ENCODE measurements at places on chromosomes 4 and X. TPM values are rescaled to one million over a fixed set of nuclear protein-coding genes. Genes with fewer than 3 reads are reported as not detected.

Gene KLKB1
- not detected for total RNA-seq

- DNase-seq, result no peak
- no peaks in the 10 kb centered on the region for H3K36me3 ChIP-seq
- peaks cover 6% of the 10 kb centered on the region for H3K27me3 ChIP-seq
- H3K4me3 ChIP-seq, result no peak overlapping the region
- no peaks in the 10 kb centered on the region for H3K4me1 ChIP-seq
These were observed 134.5 kb downstream of the ARHGAP6 start for GRCh38 chrX:11531226-11531625.

GRCh38 chr4:28093071-28093470, 1232.4 kb downstream of the STIM2 start:
- no peaks in the 10 kb centered on the region for H3K36me3 ChIP-seq
- H3K4me1 ChIP-seq, result no peaks in the 10 kb centered on the region
- no peak overlapping the region for H3K4me3 ChIP-seq
- H3K27ac ChIP-seq, result no peak overlapping the region

- H3K27ac ChIP-seq, result no peak overlapping the region
- H3K36me3 ChIP-seq, result no peaks in the 10 kb centered on the region
- H3K4me1 ChIP-seq, result no peaks in the 10 kb centered on the region
- no peak overlapping the region for H3K4me3 ChIP-seq
- H3K27me3 ChIP-seq, result no peaks in the 10 kb centered on the region
- no peak for DNase-seq
These were observed 104.5 kb downstream of the DRD5 start for GRCh38 chr4:9885958-9886357.

Gene SHROOM3
- total RNA-seq, result not detected

DNA sequence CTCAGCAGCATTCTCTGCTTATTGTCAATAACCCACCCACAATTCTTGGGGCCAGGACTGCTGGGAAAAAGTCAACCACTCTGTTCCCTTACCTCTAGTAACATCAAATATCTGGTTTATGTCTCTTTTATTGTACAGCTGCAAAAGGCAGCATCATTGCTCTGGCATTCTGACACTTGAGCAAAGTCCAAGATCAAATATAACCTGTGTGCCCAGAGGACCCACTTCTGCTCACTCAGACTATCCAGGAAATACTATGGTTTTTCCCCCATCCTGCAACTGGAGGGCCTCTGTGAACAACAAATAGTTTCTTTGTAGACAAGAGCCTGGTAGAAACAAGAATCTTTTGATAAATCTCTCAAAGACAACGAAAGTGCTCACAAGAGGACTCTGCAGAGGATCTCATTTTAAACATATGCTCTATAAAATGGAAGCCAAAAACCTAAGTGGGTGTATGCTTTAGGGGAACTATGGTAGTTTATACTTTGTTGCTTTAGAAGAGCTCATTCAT, 154.7 kb downstream of the RAB28 start:
- no peaks in the 10 kb centered on the region for H3K27me3 ChIP-seq
- H3K27ac ChIP-seq, result no peak overlapping the region
- no peaks in the 10 kb centered on the region for H3K4me1 ChIP-seq
- H3K36me3 ChIP-seq, result no peaks in the 10 kb centered on the region
- DNase-seq, result no peak

- no peak overlapping the region for H3K27ac ChIP-seq
- no peak overlapping the region for H3K4me3 ChIP-seq
- DNase-seq, result no peak
- H3K36me3 ChIP-seq, result no peaks in the 10 kb centered on the region
- no peaks in the 10 kb centered on the region for H3K4me1 ChIP-seq
These were observed 123.9 kb downstream of the MID1 start for GRCh38 chrX:10496345-10496965.

Gene SH3RF1
- total RNA-seq, result 1.1 TPM

Gene CDS1
- not detected for total RNA-seq

- no peak for DNase-seq
- H3K4me1 ChIP-seq, result no peaks in the 10 kb centered on the region
- no peak overlapping the region for H3K27ac ChIP-seq
These were observed 193.3 kb downstream of the BANK1 start for GRCh38 chr4:101983835-101984234.

Gene ZNF630
- total RNA-seq, result 0.25 TPM

- DNase-seq, result no peak
- H3K4me1 ChIP-seq, result no peaks in the 10 kb centered on the region
- peaks cover 2% of the 10 kb centered on the region for H3K27me3 ChIP-seq
- H3K27ac ChIP-seq, result no peak overlapping the region
- H3K4me3 ChIP-seq, result no peak overlapping the region
These were observed 239.0 kb downstream of the AFAP1 start for GRCh38 chr4:7700665-7701064.

- H3K27me3 ChIP-seq, result peaks cover 1% of the 10 kb centered on the region
- H3K27ac ChIP-seq, result no peak overlapping the region
- H3K4me3 ChIP-seq, result peak overlapping the region; percentile 76
- peaks cover 16% of the 10 kb centered on the region for H3K4me1 ChIP-seq
These were observed 1.1 kb upstream of the CD99 start for GRCh38 chrX:2689773-2690666.

DNA sequence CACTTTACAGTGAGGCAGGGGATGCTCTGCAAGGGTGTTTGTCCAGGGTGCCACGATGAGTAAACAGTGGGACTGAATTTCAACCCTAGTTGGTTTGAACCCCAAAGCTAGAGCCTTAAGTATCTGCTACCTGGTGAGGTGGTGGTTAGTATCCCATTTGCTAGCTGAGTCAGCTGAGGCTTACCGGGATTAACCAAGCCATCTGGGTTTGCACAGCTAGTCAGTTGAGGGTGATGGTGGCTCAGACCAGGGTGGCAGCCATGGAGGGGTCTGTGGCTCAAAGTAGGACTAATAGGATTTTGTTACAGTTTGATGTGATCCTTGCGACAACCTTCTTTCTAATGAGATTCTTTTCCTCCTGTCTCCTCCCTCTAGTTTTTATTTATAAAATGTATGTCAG, 1.9 kb downstream of the EVC start:
- H3K27me3 ChIP-seq, result peaks cover 36% of the 10 kb centered on the region
- peaks cover 2% of the 10 kb centered on the region for H3K4me1 ChIP-seq
- no peak overlapping the region for H3K27ac ChIP-seq

Gene GSTCD
- 15.7 TPM for total RNA-seq

DNA sequence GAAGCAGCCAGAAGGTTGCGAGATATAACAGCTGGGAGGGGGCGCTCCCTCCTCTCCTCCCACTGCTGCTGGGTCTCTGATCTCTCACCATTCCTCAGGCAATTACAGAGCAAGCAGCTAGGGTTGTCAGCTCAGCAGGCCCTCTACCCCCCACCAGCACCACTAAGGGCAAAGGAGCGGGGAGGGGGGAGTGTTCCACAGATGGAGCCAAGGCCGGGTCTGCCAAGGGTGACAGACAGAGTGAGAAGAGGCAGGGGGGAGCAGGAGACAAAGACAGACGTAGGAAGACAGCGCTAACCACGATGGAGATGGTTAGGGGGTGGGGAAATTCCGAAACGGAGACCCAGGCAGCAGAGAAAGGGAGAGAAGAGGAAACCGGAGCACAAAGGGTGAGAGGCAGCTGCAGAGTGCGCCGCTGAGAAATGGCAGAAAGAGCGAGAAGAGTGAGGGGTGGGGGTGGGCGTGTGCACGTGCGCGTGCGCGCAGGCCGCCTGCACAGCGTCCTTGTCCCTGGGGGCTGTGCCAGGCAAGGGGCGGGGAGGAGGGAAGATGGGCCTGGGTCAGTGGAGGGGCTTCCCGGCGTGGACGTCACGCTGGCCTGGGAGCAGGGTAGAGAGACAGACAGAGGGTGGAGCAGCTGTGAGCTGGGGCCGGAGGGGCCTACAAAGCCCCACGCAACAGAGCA, 6.9 kb downstream of the L1CAM start:
- H3K4me3 ChIP-seq, result peak overlapping the region; percentile 67
- DNase-seq, result no peak
- H3K4me1 ChIP-seq, result peaks cover 14% of the 10 kb centered on the region

DNA sequence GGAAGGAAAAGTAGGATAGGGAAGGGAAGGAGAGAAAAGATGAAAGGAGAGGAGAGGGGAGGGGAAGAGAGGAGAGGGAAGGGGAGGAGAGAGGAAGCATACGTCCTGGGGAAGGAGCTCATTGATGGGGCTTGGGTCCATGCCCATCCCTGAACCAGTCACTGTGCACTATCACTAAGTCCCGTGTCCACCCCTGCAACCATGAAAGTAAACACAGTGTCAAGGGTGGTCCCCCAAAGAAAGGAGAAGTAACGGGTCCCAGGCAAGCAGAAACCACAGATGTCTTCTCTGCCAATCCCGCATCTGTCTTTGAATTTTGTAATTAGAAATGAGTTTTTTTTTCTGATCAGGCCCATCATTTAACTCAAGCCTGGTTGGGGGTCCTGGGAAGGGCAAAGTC, 55.2 kb downstream of the LGI2 start:
- peaks cover 15% of the 10 kb centered on the region for H3K4me1 ChIP-seq
- H3K36me3 ChIP-seq, result no peaks in the 10 kb centered on the region
- H3K4me3 ChIP-seq, result no peak overlapping the region
- no peak for DNase-seq
- H3K27me3 ChIP-seq, result peaks cover 12% of the 10 kb centered on the region

GRCh38 chr4:121304893-121305292, 75.9 kb downstream of the QRFPR start:
- no peaks in the 10 kb centered on the region for H3K36me3 ChIP-seq
- H3K4me3 ChIP-seq, result no peak overlapping the region
- H3K27ac ChIP-seq, result no peak overlapping the region
- peaks cover 24% of the 10 kb centered on the region for H3K4me1 ChIP-seq
- peaks cover 19% of the 10 kb centered on the region for H3K27me3 ChIP-seq
- no peak for DNase-seq

DNA sequence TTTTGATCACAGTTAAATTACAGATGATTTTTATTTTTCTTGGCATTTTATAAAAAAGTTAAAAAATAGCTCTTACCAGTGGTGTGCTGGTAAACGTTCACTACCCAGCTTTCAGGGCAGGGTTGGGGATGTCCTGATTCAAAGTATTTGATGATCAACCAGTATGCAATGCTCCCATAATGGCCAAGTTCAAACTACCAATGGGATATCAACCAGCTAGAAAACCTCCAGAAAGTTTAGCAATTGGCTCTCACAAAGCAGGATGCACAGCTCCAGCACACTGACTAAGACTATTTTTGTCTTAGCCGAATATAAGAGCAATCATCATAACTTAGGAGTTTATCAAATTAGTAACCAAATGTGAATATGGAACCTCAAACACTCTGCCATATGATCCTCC, 108.0 kb upstream of the PDE5A start:
- DNase-seq, result no peak
- no peak overlapping the region for H3K27ac ChIP-seq
- no peaks in the 10 kb centered on the region for H3K36me3 ChIP-seq
- H3K27me3 ChIP-seq, result no peaks in the 10 kb centered on the region

Gene ACE2
- not detected for total RNA-seq

GRCh38 chr4:56197387-56197786, 189.9 kb downstream of the AASDH start:
- no peak overlapping the region for H3K4me3 ChIP-seq
- no peaks in the 10 kb centered on the region for H3K4me1 ChIP-seq

- peak within 1 kb of the TSS; percentile 86 for H3K4me3 ChIP-seq
- peak; percentile 61 for DNase-seq
- no peaks in the 10 kb centered on the region for H3K27me3 ChIP-seq
- H3K36me3 ChIP-seq, result peaks cover 20% of the 10 kb centered on the region
These were observed at the start of gene PRICKLE3 for GRCh38 chrX:49186125-49187027. TSS of gene PRICKLE3 (minus strand) at chrX:49186373. CDS start at chrX:49186297, 76 bp downstream.

Gene GRPR
- not detected for total RNA-seq

GRCh38 chr4:139943277-139943676, 210.7 kb downstream of the MAML3 start:
- peaks cover 5% of the 10 kb centered on the region for H3K27me3 ChIP-seq
- H3K4me1 ChIP-seq, result peaks cover 8% of the 10 kb centered on the region
- no peak overlapping the region for H3K4me3 ChIP-seq
- H3K27ac ChIP-seq, result no peak overlapping the region

Gene SMIM31
- total RNA-seq, result not detected

DNA sequence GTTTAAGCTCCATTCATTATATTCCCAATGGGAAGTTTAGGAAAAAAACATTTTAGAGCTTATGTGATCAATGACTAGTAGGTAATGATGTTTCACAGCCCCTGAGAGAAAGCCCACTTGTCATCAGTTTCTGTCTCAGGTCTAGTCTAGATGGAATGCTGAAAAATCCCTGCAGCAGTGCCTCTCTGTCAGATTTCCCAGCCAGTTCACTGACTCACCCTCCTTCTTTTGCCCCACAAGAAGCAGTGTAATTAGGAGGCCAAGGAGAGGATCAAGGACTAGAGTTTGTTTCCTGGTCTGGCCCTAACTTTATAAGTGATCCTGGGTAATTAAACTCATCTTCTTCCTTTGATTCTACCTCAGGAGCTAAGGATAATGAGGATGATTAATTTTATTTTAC, 118.7 kb upstream of the ANXA3 start:
- no peaks in the 10 kb centered on the region for H3K4me1 ChIP-seq
- no peaks in the 10 kb centered on the region for H3K36me3 ChIP-seq
- no peak for DNase-seq
- H3K4me3 ChIP-seq, result no peak overlapping the region
- H3K27me3 ChIP-seq, result peaks cover 8% of the 10 kb centered on the region

Gene FGF5
- not detected for total RNA-seq

Gene MYL5
- total RNA-seq, result 27.7 TPM

- H3K36me3 ChIP-seq, result no peaks in the 10 kb centered on the region
- H3K27me3 ChIP-seq, result peaks cover 12% of the 10 kb centered on the region
- H3K4me3 ChIP-seq, result no peak overlapping the region
- DNase-seq, result no peak
- H3K4me1 ChIP-seq, result no peaks in the 10 kb centered on the region
These were observed 35.1 kb upstream of the CYP2U1 start for GRCh38 chr4:107896158-107896645.

Gene MTMR1
- 32.5 TPM for total RNA-seq

DNA sequence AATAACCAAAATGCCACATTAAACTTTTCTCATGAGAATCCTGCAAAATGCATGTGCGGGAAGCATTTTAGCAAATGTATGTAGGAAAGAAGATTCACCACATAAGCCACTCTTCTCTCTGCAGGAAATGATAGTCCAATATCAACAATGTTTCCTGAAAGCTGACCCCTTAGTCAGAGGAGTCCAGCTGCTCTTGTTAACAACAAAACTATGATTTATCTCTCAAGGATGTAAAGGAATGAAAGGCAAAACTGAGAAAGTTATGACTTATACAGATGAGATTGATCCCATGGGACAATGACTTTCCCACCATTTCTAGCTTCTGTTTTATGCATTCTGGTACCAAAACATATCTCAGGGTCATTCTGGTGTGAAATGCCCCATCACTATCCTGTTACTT, 125.0 kb upstream of the EDNRA start:
- no peaks in the 10 kb centered on the region for H3K4me1 ChIP-seq
- DNase-seq, result no peak

Gene MAGEB2
- total RNA-seq, result not detected
